Foreskin fibroblast (primary cell): ENCODE measurements at places on chromosomes 1 and 21.
A peak's percentile ranks its signal among the peaks of the same experiment; 100 is the strongest.

DNA sequence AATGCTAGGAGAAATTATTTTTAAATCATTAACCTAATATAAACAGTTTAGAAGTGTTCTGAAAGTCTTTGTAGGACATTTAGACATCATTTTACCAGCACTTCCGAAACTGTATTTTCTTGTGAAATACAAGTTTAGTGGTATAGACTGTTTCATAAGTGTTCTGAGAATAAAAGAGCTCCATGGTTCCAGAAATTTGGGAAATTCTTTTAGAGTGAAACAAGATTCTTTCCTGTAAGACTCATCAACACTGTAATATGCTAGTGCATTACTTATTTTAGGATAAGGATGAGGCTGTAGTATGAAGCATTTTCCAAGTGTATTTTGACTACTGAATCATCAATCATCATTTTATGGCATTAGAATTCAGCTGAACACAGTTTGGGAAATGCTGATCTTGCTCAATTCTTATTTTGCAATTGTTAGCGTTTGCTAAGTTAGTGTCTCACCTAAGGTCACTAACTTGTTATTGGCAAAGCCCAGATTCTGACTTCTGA is 73.4 kb downstream of the CEP350 start:
- peak; percentile 83 for DNase-seq

DNA sequence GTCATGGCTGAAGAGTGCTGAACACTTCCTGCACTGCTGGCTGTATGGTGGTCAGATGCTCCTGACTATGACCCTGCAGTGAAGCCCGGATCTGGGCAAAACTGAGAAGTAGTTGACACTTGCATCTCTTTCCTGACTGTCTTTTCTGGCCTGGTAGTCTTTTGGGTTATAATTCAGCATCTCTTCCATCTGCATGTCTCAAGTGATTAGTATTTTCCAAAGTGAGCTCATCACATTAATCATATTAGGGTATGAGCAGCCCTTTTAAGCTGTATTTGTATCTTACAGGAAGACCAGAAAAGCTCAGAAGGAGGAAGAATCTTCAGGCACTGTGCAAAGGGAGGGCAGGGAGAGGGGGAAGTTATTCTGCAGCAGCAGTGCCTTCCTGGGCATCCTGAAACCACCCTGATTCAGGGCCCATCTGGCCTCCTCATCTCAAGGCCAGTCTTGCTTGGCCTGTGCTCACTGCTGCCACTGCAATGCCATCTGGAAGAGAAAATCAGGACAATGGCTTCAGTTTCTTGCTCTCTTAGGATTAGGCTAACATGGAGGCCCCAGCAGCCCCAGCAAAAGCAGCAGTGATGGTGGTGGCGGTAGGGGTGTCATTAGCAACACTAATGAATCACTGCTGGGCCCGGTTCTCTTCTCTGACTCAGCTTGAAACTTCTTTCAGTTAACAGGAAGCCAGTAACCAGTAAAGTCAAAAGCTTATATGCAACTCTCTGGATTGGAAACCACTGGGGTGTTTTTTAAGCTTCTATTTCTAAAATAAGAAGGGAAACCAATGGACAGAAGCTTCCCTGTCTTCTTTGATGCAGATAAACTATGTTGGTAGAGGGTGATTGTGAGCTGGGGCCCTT is 63.3 kb upstream of the WDR26 start:
- DNase-seq, result peak; percentile 90

DNA sequence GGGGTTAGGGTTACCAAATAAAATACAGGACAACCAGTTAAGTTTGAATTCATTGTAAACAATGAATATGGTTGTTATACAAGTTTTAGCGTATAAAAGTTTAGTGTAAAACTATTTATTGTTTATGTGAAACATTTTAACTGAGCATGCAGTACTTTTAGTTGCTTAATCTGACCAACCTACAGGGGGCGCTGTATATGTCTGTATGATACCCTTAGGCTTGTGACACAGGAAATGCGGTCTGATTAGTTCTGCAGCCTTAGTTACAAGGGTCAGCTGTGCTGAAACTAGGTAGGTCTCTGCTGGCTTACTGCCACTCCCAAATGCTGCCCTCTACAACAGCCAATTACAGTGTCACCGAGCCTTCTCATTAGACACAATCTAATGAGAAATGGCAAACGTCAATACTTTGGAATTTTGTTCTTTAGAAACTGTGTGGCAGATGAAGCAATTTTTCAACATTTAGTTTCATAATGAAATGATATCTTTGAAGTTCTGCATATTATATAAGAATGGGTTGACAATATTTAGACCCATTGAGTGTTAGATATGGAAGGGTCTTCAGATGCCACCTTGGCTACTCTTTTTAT is 56.2 kb downstream of the NTNG1 start:
- peak; percentile 29 for DNase-seq

- no peak for DNase-seq
Observed at GRCh38 chr21:32088471-32088870, 190.4 kb downstream of the MIS18A start.

- peak; percentile 46 for DNase-seq
Observed at GRCh38 chr1:45243476-45244343, 37.3 kb upstream of the ZSWIM5 start.
